ENCODE measurements at places on chromosomes 2 and 18. TPM values are rescaled to one million over a fixed set of nuclear protein-coding genes. Genes with fewer than 3 reads are reported as not detected.

Gene EVA1A
- total RNA-seq: 67.1 TPM

Gene MAP3K19
- total RNA-seq: not detected

Gene AGXT
- not detected for total RNA-seq

Gene PDE1A
- total RNA-seq: 96.4 TPM

Gene FAM237A
- total RNA-seq: not detected

Gene POTEJ
- total RNA-seq: not detected

Gene RTP5
- total RNA-seq: not detected

Gene NOSTRIN
- 1.4 TPM for total RNA-seq

Gene TMEM163
- not detected for total RNA-seq

Gene SCN7A
- total RNA-seq: under 0.01 TPM

Gene ACKR3
- 5.4 TPM for total RNA-seq

Gene UGT1A5
- total RNA-seq: not detected

Gene DNAH6
- total RNA-seq: under 0.01 TPM

Gene ASNSD1
- 80.7 TPM for total RNA-seq

Gene PLCD4
- 2.3 TPM for total RNA-seq

Gene NAGK
- total RNA-seq: 44.0 TPM

Gene GPR35
- 0.85 TPM for total RNA-seq

Gene IGFBP5
- total RNA-seq: 386 TPM

Gene ARHGEF4
- total RNA-seq: 0.58 TPM

Gene CACNB4
- total RNA-seq: 2.3 TPM

Gene CRYGD
- total RNA-seq: not detected

Gene PLEKHA3
- total RNA-seq: 6.5 TPM

Gene FSHR
- not detected for total RNA-seq

Gene NEUROD1
- total RNA-seq: not detected

Gene FOXI3
- not detected for total RNA-seq

Gene LBX2
- total RNA-seq: 2.1 TPM

Gene GPAT2
- total RNA-seq: 7.6 TPM

Gene KATNAL2
- 0.96 TPM for total RNA-seq

Gene TRIP12
- 256 TPM for total RNA-seq

Gene CCDC121
- 1.1 TPM for total RNA-seq
